Forelimb muscle (tissue), 1 donor: ENCODE measurements at places on chromosomes 2 and 18. TPM values are rescaled to one million over a fixed set of nuclear protein-coding genes. Genes with fewer than 3 reads are reported as not detected.

The TRIM43 gene
- polyA plus RNA-seq: not detected

The HNMT gene
- 18.9 TPM for polyA plus RNA-seq

GRCh38 chr2:187390891-187391290 is 57.2 kb downstream of the CALCRL start:
- DNase-seq: no peak

The RAB3GAP1 gene
- 34.3 TPM for polyA plus RNA-seq

The EFR3B gene
- 5.9 TPM for polyA plus RNA-seq

DNA sequence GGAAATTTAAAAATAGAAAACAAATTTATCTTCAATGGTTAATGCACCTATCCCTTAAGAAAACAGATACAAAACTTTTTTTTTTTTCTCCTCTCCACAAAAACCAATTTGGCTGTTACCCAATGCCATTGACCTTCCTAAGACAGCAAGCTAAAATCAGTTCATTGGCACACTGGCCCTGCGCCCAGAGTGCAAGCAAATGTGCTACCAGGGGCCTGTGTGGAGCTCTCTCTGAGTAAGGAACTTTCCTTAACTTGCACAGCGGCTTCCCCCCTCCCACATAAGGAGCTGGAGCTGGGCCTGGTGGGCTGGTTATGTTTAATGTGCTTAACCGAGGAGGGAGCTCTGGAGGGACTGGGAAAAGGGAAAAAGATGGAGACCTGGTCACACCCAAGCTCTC is 17.6 kb upstream of the POU3F3 start:
- no peak for DNase-seq

- no peak for DNase-seq
Measured at GRCh38 chr2:104890685-104891069, 36.8 kb downstream of the POU3F3 start.

DNA sequence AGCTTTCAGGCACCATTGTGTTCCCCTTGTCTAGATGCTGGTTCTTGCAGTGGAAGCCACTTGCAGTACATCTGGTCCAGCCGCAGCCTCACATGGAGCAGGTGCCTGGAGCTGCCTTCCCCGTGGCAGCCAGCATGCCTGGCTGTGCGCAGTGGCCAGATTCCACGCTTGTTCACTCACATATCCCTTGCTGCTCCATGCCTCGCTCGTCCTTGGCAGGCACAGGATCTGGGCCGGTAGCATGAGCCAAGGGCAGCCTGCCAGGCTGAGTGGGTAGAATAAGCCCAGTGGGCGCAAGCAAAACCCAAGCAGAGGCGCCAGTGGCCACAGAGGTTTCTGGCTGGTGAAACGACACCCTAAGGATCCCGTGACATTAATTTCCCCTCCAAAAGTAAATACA is 20.6 kb downstream of the TMX3 start:
- DNase-seq: no peak

DNA sequence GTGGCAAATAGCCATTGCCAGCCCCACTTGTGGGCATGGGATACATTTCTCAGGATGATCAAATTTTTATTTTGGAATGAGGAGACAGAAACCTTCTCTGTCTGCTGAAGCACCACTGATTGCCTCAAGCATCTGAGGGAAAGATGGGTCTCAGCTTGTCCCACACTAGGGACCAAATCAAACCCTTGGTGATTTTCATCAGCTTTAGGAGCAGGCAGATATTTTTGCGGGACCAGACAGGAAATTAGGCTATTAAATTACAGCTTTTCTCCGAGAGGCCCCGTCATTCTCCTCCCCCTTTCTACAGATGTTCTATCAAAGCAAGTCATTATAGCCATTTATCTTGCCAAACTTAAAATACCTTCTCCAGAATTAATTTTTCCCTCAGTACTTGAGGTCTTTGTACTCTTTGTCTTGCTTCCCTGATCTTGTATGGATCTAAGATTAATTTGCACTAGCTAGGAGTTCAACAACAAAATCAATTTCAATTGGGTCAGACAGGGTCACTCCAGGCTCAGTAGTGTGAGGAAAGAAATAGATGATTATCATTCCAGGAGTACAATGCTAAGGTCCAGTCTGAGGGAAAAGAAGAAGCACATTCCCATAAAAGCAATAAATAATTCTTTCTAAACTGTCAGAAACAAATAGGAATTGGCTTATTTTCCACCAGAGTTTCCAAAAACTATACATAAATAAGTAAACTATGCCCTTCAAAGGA is 818.1 kb upstream of the SOX11 start:
- no peak for DNase-seq
